ENCODE measurements at places on chromosomes 13 and 19.
A peak's percentile ranks its signal among the peaks of the same experiment; 100 is the strongest.

- no peak for DNase-seq
These were observed 69.0 kb upstream of the NPAS1 start for GRCh38 chr19:46950526-46951170.

GRCh38 chr19:597406-598315 is 8.0 kb downstream of the HCN2 start:
- no peak for DNase-seq

GRCh38 chr13:25840931-25841330 is 210.9 kb downstream of the SHISA2 start:
- DNase-seq: no peak

GRCh38 chr13:66922444-66922843 is 307.7 kb downstream of the PCDH9 start:
- DNase-seq: no peak

GRCh38 chr19:6705931-6706632 is 14.4 kb downstream of the C3 start:
- no peak for DNase-seq

- no peak for DNase-seq
These were observed 118.2 kb upstream of the SLC10A2 start for GRCh38 chr13:103184413-103184812.

DNA sequence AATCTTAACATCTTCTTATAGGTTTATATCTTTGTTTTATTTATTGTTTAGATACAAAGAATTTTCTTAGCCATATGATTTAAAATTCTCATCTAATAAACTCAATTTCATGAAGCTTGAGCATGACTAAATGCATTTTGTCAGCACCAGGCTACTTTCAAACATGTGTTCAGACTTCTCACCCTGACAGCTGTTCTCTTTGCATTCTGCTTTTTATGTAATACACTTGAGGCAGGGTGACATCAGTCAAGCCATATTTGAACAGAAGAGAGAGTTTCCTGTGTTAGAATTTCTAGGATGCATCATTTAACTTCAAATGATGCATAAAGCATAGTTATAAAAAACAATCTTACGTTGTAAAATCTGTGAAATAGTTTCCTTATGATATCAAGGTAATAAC is 1295.1 kb upstream of the PCDH20 start:
- DNase-seq: no peak

DNA sequence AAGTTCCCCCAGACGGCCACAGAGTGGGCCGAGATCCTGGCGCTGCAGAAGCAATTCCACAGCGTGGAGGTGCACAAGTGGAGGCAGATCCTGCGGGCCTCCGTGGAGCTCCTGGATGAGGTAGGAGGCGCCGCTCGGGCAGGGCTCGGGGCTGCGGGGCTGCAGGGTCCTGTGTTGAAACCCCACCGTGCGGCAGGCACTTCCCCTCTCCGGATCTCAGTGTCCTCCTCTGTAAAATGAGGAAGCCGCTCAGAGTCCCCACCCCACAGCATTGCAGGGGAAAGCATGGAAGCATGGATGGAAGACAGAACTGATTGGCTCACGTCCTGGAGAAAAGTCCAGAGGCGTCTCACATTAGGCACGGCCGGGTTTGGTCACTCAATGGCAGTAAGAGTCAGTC is 6.8 kb upstream of the SCN1B start:
- no peak for DNase-seq

GRCh38 chr13:81283062-81283461 is 942.1 kb upstream of the SPRY2 start:
- DNase-seq: no peak

DNA sequence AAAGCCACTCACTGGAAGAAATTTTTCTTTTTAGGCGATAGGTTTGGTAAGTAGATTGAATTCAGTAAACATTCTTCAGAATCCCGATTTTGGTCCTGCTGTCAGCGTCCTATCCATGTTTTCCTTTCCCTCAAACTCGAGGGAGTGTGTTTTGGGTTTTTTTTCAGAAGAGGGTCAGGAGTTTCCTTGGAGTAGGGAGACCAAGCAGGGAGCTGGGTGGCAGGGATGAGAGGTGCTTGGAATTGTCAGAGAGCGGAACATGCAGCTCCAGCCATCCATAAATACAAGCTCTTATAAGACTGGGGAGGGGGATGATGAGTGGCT is 1.6 kb upstream of the PCDH8 start:
- DNase-seq: no peak

DNA sequence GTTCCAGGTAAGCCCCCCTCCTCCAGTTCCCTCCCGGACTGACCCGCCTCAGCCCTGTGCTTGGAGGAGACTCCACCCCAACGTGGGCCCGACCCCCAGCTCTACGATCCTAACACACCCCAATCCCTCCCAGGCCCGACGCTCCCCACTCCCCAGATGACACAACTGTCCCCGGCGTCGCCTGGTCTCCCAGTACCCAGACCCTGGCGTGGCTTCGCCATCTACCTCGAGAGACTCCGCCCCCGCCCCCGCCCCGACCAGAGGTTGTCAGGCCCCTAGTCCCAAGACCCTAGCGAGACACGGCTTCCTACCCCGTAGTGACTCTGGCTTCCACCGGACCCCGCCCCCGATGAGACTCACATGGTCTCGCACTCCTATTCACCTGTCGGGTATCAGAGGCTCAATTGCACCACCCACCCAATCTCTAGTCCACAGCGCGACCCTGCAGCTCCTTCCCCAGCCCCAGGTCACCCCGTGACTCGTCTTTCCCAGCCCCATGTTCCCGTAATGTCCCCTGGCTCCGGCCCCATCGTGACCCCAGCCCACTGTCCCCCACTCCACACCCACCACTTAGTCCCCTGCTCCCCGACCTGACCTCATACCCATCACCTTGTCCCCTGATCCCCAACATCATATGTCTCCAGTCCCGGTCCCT is 2.9 kb downstream of the CD37 start:
- no peak for DNase-seq

DNA sequence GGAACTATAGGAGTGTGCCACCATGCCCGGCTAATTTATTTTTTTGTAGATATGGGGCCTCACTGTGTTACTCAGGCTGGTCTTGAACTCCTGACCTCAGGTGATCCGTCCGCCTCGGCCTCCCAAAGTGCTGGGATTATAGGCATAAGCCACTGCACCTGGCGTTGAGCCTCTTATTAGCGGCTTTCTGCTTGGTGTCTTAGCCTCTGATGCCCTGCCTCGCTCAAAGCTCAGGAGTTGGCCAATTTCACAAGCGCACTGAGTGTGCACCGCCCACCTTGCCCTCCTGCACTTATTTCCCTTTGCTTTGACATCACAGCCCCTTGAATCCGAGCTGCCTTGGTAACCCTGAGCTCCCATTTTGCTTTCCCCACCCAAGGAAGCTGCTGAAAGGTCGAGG is 10.1 kb downstream of the YIPF2 start:
- no peak for DNase-seq

DNA sequence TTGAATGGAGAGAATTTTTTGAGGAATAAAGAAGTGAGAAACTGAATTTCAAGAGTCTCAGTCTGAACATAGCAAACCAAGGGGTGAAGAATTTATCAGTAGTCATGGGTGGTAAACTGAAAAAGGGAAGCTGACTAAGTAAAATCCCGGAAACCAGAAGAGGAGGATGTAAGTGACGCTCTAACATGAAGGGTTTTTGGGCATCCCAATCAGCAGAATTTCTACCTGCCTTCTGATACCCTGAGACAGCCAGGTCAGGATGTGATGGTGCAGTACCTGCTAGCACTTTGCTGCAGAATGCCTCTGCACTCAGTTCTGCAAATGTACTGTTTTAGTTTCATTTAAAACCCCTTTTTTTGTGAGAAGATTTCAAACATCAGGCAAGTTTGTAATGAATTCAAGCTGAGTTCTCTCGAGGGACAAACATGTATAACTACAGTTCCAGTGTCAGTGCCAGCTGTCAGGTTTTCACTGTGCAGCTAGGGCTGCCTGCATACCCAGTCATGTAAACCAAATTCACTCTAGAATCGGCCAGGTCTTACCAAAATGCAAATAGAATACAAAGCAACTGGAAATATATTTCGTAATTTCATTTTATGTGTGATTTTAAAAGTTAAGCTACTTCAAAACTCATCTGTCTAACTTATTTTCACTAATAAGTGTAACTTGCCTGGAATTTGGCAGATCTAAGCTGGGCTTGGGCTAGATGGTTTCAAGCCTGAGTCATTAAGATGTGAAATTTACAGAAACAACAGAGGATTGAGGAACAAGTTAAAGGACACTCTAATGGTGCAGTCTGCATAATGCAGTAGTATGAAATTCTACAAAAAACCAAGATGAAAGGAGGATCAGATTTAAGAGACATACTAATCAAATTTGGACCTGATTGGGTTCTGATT is 13.8 kb downstream of the METTL21C start:
- DNase-seq: no peak

DNA sequence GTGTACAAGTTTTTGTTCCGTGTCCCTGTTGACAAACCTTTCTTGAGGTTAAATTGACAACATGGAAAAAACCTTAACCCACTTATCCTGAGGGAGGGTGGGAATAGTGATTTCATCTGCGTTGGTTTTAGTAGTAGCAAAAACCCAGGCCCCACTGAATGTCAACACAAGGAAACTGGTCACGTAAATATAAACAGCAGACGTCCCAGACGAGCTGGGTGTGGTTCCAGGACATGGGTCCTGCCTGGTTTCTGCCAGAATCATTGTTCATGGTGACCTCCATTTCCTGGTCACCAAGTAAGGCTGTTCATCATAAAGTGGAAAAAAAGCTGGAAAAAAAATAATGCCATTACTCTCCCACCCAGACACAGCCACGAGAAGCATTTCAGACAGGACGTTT is 16.9 kb upstream of the F2RL3 start:
- no peak for DNase-seq

DNA sequence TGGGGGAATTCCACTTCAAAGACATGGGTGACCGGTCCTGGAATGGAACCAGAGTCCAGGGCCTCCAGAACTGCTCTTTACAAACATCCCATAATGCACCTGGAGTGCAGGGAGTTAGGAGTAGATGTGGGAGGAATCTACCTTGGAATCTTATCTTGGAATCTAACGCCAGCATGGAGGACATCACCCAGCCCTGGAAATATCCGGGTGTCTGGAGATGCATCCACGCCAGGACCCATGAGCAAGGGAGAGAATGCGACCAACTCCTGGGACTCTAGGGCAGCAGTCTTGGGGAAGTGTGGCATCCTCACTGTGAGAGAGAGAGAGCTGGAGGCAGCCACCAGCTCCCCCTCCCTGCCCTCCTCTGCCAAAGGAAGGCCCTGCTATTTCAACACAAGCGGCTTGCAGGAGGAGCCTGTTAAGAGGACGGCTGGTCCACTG is 211.8 kb downstream of the UQCRFS1 start:
- DNase-seq: no peak

GRCh38 chr19:4059891-4060620 is 6.6 kb downstream of the ZBTB7A start:
- DNase-seq: peak; percentile 51

GRCh38 chr13:80361298-80361697 is 20.4 kb upstream of the SPRY2 start:
- no peak for DNase-seq

GRCh38 chr19:34575206-34575605 is 93.6 kb downstream of the WTIP start:
- DNase-seq: no peak

DNA sequence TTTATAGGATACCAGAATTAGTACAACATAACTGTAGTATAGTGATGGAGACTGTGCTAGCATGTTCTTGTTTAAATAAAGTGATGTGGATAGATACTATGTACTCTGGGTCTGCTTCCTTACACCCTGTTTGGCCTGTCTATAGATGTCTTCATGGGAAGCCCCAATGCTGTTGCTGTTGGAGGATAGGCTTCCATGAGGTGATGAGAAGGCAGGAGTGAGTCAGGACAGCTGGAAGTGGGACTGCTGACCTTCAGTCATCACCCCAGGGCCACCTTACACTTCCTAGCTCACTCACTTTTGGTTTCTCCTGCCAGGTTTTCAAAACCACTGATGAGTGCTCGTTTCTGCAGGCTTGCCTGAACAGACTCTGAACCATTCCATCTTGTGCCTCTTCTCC is 4.2 kb downstream of the KCTD4 start:
- DNase-seq: no peak

DNA sequence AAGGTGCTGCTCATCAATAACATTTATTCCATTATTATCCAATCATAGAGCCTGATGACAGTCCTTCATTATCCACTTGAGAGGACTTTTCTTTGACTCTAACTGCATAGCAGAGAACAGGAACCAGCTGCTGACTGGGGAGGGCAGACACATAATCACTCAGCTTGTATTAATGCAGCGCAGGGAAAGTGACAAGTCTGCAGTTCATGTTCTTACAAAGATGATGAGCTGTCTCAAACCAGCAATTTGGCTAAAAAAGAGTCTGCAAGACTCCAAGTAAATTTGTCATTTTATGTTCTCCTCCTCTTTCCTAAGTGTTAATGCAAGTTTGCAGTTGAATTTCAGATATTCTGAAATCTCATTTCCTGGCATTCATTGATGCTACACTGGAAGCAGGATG is 40.0 kb upstream of the CBY2 start:
- DNase-seq: no peak

DNA sequence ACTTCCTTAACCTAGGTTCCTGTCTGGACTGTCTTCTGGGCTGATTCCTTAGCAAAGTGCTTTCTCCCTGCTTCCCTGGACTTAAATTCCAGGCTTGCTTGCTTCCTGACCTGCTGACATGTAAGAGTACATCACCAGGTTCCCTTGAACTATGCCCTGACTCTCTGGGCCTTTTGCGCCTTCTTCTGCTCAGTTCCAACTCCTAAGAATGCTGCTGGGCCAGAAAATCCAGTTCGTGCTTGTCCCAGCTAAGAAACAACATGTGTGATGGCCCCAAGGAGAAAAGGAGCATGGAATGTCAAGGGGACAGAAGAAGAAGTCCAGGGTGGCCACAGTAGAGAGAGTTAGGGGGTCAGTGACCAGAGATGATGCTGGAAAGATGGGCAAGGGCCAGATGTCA is 42.6 kb upstream of the MBNL2 start:
- DNase-seq: no peak

GRCh38 chr19:1136201-1136600 is 32.4 kb downstream of the GPX4 start:
- no peak for DNase-seq

- DNase-seq: no peak
These were observed 36.4 kb downstream of the EPS15L1 start for GRCh38 chr19:16435238-16435917.

DNA sequence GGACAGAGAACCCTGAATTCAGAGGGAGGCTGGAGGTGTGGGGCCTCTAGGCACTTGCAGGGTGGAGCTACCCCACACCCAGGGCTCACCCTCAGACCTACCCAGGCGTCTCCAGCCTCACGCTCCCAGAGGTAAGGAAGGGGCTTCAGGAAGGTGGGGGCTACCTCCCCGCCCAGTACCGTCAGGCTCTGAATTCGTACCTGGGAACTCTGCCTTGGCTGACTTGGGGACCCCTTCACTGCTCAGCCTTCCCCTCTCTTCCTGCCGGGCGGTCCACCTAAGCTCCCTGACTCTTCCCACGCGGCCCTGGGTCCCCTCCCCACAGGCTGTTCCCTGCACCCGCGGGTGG is 28.5 kb upstream of the PARP4 start:
- no peak for DNase-seq

- DNase-seq: no peak
These were observed 12.1 kb downstream of the CCDC70 start for GRCh38 chr13:51873837-51874236.

DNA sequence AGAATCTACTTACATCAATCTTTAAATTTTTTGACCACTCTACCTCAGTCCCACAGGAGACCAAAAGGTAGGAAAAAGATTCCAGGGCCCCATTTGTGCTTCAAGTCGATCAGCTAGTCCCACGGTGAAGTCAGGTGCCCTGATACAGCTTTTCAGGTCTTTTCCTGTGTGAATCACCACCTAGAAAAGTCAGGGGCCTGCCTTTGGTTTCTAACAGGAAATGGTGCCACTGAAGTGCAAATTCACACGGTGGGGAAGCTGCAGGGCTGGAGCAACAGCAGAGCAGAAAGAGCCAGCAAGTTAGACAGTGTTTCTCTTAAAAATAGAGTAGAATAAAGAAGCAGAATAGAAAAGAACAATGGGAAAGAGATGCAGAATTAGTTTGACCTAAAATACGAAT is 107.5 kb downstream of the KLF12 start:
- peak; percentile 47 for DNase-seq
